Left cardiac atrium (tissue), 4 donors: ENCODE measurements at places on chromosomes 7 and 10.
A peak's percentile ranks its signal among the peaks of the same experiment; 100 is the strongest.

- DNase-seq = no peak
Observed at GRCh38 chr7:135286876-135287275, 53.2 kb downstream of the STRA8 start.

DNA sequence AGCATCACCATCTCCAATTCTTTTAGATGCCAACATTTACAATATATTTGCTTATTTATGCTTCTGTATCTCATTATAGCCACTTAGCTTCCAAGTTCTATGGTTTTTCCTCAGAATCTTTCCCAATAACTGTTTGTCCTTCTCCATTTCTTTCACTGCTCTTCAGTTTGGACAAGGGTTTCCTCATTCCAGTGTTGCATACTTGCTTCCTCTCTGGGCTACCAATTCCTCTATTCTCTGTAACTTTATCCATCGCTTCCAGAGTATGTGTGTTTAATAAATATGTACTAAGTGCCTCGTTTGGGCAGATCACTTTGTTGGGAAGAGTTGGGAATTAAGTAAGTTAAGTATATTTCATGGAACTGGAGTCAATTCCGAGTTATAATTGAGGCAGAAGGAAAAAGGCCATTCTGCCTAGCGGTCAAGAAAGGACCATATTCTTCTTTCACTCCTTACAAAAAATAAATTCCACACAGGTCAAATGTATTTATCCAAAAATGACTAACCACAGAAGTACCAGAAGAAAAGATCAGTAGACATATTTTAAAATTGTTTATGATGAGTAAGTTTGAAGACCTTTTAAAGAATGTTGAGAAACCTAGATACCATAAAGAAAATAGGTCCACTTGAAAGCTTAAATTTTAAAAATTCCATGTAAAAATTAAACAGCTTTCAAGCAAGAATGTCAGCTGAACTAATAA lies 10.8 kb downstream of the STAMBPL1 start:
- DNase-seq = no peak

- no peak for DNase-seq
Observed at GRCh38 chr10:84406561-84406960, 78.2 kb downstream of the CCSER2 start.

GRCh38 chr7:66055321-66055956 lies 20.2 kb upstream of the ASL start:
- no peak for DNase-seq

- DNase-seq = no peak
Observed at GRCh38 chr10:32095116-32095733, 39.0 kb upstream of the KIF5B start.

- no peak for DNase-seq
Observed at GRCh38 chr10:133087045-133087678, 562 bp upstream of the ADGRA1 start.

DNA sequence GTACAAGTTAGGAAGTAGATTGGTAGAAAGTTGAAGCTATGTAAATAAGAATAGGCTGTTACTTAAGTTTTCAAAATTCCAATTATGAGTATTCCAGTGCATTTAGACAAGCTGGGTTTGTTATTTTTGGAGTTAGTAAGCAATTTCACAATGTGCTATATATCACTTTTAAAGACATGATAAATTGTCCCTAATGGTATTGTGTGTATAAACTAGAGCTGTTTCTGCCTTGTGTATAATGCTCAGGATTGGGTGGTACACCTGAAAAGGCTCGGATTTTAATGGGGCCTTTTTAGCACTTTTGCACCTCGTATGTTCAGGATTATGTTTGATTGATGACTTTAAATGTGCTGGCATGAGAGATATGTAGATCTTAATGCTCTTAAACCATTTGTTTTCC lies 175.8 kb downstream of the VTI1A start:
- no peak for DNase-seq

DNA sequence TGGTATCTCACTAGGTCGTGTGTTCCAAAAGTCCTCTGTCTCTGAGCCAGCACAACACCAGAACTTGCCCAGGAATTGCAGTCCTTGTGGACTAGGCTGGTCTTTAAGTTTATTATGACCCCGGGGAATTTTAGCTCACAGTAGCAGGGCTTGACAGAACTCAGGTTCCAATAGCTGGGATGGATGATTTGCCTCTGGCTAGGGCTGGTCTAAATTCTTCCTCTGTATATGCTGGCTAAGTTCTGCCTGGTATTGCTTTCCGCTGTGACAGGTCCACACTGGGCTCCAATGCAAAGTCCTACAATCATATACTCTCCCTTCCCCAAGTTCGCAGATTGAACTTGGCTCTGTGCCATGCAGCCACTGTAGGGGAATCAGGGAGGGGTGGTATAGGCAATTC lies 52.5 kb downstream of the FAS start:
- no peak for DNase-seq

- DNase-seq = no peak
Observed at GRCh38 chr10:91210435-91210834, 10.0 kb upstream of the PCGF5 start.

DNA sequence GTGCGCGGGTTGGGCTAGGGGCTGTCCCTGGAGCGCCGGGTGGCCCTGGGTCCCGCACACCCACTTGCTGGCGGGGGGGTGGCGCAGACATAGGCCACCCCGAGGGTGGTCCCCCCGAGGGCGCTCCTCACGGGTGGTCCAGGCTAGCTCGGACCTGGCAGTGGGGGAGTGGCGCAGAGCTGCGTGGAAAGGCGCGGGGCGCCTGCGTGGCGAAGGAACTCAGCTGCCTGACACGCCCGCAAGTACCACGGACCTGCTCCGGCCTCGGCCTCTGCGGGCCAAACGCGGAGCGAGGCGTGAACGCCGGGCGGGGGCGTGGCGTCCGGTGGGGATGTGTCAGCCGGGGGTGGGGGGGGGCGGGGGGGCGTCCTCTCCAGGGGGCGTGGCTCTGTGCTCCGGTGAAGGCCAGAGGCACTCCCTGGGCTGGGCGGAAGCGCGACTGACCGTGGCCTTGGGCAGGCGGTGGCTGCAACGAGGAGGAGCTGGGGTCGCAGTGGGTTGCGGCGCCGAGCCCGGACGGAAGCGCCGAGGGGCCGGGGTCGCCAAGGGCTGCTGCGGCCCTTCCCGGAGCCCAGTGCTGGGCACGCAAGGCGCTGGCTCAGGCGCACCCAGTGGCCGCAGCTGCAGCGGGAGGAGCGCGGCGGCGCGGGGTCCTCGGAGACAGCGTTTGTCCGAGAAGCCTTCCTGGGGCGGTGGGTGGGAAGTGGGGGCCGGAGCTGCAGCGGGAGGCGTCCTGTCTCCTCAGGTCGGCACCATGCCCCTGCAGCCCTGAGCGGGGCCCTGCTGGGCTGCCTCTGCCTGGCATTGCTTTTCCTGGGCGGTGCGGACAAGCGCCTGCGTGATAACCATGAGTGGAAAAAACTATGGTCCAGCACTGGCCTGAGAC lies 58.9 kb upstream of the NUPR2 start:
- DNase-seq = peak; percentile 70

DNA sequence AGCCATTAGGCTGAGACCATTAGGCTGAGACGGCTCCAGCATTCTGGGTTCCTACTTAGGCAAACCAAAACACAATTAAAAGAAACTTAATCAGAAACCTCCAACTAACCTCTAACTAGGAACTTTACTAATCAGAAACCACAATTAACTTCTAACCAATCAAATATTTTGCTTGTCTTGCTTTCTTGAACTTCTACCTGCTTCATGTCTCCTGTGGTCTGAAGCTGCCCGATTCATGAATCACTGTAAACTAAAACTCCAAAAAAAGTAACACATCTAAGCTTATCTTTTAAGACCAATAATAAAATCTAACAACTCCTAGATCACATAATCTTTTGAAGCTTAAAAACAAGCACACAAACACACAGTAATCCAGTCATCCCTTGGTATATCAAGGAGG lies 76.1 kb downstream of the PDSS1 start:
- no peak for DNase-seq
